Mesangial cell (primary cell): ENCODE measurements at places on chromosomes 6 and 20. TPM values are rescaled to one million over a fixed set of nuclear protein-coding genes. Genes with fewer than 3 reads are reported as not detected.

Gene ZNF217
- total RNA-seq = 16.3 and 23.3 TPM in 2 replicates

Gene NR2E1
- not detected in 2 replicates for total RNA-seq

Gene ULBP2
- 2.8 and 6.4 TPM in 2 replicates for total RNA-seq

Gene CST4
- not detected in 2 replicates for total RNA-seq

Gene BTNL2
- not detected in 2 replicates for total RNA-seq

Gene C6orf15
- 0.13 and 2.0 TPM in 2 replicates for total RNA-seq

Gene ERGIC3
- 196 and 283 TPM in 2 replicates for total RNA-seq

Gene RBM38
- 39.8 and 40.9 TPM in 2 replicates for total RNA-seq

Gene TNFAIP3
- 17.0 and 23.6 TPM in 2 replicates for total RNA-seq

Gene SLC16A10
- total RNA-seq = 1.9 and 2.8 TPM in 2 replicates

Gene HCK
- total RNA-seq = not detected in 2 replicates

Gene DDR1
- 55.7 and 224 TPM in 2 replicates for total RNA-seq

Gene GRIK2
- total RNA-seq = 1.0 and 1.1 TPM in 2 replicates

Gene ADGRG6
- 66.2 and 71.1 TPM in 2 replicates for total RNA-seq

Gene RAB44
- under 0.01 TPM in 1 of 2 replicates, not detected in the other for total RNA-seq

Gene ESR1
- total RNA-seq = not detected in 2 replicates

Gene FLRT3
- total RNA-seq = 2.1 and 11.8 TPM in 2 replicates

Gene PAX1
- not detected in 2 replicates for total RNA-seq

Gene PRICKLE4
- 0.65 and 1.3 TPM in 2 replicates for total RNA-seq

Gene DTD1
- total RNA-seq = 53.5 and 59.0 TPM in 2 replicates

Gene MYB
- total RNA-seq = 0.38 and 1.5 TPM in 2 replicates

Gene GSTA3
- not detected in 2 replicates for total RNA-seq

Gene ISM1
- total RNA-seq = 0.33 and 1.5 TPM in 2 replicates

Gene RANBP9
- total RNA-seq = 16.0 and 19.9 TPM in 2 replicates

Gene ZSCAN23
- 0.65 and 7.4 TPM in 2 replicates for total RNA-seq

Gene FUT9
- 0.33 and 1.4 TPM in 2 replicates for total RNA-seq

Gene ZNF334
- 1.1 and 2.0 TPM in 2 replicates for total RNA-seq

Gene LAMP5
- 0.25 and 0.81 TPM in 2 replicates for total RNA-seq

Gene MLIP
- total RNA-seq = 0.25 TPM in 1 of 2 replicates, not detected in the other

Gene THBD
- 9.5 and 9.9 TPM in 2 replicates for total RNA-seq

Gene SDCBP2
- 0.65 and 2.3 TPM in 2 replicates for total RNA-seq

Gene COL9A1
- total RNA-seq = not detected in 2 replicates

Gene AVP
- not detected in 2 replicates for total RNA-seq

Gene GPR63
- total RNA-seq = 1.5 and 2.0 TPM in 2 replicates

Gene PPP1R18
- total RNA-seq = 60.1 and 75.4 TPM in 2 replicates

Gene GRM1
- total RNA-seq = under 0.01 and 0.25 TPM in 2 replicates

Gene ATP6V1G2
- 0.63 and 0.98 TPM in 2 replicates for total RNA-seq

Gene CTAGE9
- total RNA-seq = not detected in 2 replicates

Gene SGK2
- 1.8 and 15.6 TPM in 2 replicates for total RNA-seq

Gene TAP1
- total RNA-seq = 32.8 and 46.4 TPM in 2 replicates

Gene SLC22A2
- 0.16 and 0.38 TPM in 2 replicates for total RNA-seq

Gene CALHM5
- 0.49 and 0.89 TPM in 2 replicates for total RNA-seq

Gene MYLK2
- total RNA-seq = 0.65 and 0.76 TPM in 2 replicates

Gene WASF1
- total RNA-seq = 9.5 and 18.6 TPM in 2 replicates

Gene CRISP2
- under 0.01 and 0.16 TPM in 2 replicates for total RNA-seq

Gene HLA-DRA
- total RNA-seq = not detected in 2 replicates

Gene RBCK1
- total RNA-seq = 138 and 152 TPM in 2 replicates

Gene CPXM1
- total RNA-seq = 50.2 and 158 TPM in 2 replicates

Gene ADGRB3
- 0.33 and 1.4 TPM in 2 replicates for total RNA-seq
